ENCODE measurements at places on chromosomes 6 and 20.

DNA sequence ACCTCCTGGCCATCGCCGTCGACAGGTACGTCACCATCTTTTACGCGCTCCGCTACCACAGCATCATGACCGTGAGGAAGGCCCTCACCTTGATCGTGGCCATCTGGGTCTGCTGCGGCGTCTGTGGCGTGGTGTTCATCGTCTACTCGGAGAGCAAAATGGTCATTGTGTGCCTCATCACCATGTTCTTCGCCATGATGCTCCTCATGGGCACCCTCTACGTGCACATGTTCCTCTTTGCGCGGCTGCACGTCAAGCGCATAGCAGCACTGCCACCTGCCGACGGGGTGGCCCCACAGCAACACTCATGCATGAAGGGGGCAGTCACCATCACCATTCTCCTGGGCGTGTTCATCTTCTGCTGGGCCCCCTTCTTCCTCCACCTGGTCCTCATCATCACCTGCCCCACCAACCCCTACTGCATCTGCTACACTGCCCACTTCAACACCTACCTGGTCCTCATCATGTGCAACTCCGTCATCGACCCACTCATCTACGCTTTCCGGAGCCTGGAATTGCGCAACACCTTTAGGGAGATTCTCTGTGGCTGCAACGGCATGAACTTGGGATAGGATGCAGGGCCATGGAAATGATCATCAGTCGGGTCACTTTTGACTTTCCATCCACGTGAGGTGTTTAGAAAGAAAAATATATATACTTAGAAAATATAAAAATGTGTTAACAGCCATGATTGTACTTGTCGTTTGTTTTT lies 868 bp downstream of the MC3R start:
- DNase-seq, result peak; percentile 30

- DNase-seq, result peak; percentile 13
Measured at GRCh38 chr6:12748815-12749521, 32.4 kb downstream of the PHACTR1 start.

DNA sequence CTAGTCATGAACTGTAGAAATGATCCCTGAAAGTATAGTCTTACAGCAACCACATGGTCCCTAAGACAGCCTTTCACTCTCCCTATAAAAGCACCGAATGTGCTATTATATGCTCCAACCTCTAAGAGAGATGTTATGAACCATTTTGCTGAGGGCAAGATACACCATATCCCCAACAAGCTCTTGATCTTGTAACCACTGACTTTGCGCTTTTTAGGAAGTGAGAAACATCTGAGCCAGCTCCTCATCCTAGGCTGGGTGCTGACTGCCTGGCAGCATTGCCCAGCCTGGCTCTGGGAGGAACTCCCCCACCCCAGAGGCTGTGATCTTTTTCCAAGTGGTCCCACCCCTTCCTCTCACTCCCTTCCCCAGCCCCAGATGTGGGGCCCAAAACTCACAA lies 3.1 kb upstream of the EMILIN3 start:
- DNase-seq, result no peak

- DNase-seq, result no peak
Measured at GRCh38 chr6:6680526-6680925, 92.0 kb downstream of the LY86 start.

- DNase-seq, result peak; percentile 36
Measured at GRCh38 chr6:169789944-169790927, 38.8 kb downstream of the ERMARD start.

- DNase-seq, result no peak
Measured at GRCh38 chr20:24721891-24722568, 227.0 kb upstream of the CST7 start.

DNA sequence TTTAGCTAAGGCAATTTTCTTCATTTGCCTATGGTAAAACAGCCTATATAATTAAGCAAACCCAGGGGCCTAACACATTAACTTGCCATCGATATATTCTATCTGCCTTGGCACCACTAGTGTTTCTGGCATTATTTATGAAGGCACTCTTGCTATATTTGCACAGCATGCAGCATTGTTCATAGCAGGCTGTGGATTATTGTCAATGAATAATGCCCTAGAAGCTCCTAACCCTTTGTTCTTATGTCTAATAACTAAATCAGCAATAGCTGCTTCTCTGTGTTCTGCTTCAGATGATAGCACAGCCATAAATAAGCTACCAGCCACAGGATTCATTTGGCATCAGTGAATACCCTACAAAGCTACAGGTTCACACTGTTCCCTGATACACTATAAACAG lies 254.8 kb upstream of the STXBP5 start:
- no peak for DNase-seq

- no peak for DNase-seq
Measured at GRCh38 chr6:21180155-21180554, 413.4 kb upstream of the SOX4 start.

DNA sequence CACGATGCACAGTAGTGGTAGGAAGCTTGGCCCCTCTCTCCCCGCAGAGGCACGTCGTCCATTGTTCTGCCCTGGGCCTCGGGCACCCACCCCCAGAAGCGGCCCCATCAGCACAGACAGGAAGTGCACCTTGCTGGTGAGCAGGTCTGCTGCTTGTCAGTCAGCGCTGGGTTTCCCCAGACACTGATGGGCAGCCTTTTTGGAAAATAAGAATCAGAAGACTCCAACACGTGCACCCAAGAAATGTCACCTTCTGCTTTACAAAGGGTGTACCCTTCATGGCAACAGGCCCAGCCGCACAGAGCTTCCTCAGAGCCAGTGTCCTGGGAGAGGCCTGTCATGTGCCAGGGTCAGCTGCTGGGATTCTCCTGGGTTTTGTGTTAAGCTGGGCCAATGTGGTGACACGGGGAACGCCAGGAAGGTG lies 34.7 kb upstream of the IRF4 start:
- DNase-seq, result no peak

DNA sequence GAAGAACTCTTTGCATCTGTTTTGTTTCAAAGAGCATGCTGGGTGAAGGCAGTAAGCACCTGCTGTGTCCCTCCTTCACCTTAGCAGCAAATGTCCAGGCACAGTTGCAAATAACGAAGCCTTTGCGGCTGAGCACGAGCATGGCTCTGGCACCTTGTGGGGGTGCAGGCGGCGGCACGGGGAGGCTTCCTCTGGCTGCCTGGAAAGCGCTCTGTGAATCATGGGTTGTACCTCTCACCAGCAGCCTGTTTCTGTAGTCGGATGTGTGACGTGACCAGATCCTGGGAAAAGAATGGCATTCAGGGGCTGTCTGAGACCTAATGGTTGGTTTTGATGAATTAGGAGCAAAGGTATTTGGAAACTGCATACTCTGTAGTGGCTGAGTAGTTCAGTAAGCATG lies 144.8 kb downstream of the DTNBP1 start:
- DNase-seq, result no peak

- DNase-seq, result no peak
Measured at GRCh38 chr20:57361517-57361916, 10.5 kb downstream of the RAE1 start.
